Muscle of arm (tissue), 14 donors: ENCODE measurements at places on chromosomes 13 and 19.

DNA sequence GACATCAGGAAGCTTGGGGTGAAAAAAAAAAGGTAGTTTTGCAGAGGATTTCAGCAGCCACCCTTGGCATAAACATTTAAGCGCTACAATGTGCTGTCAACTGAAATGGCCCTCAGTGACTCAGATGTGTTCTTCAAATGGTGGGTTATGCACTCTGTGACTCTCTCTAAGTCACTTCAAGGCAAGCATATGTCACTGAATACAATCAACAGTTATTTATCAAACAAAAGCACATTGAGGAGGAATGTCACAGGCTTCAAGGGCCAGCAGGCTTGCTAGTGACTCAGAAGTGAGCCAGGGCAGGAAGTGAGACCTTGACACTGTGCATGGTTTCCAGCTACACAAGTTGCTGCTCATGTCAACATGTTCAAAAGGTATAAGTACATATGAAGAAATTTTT is 523.7 kb upstream of the HTR2A start:
- DNase-seq: no peak

GRCh38 chr13:73549717-73550116 is 490.9 kb downstream of the KLF5 start:
- DNase-seq: no peak

GRCh38 chr19:34232566-34233481 is 21.5 kb upstream of the GARRE1 start:
- DNase-seq: no peak

DNA sequence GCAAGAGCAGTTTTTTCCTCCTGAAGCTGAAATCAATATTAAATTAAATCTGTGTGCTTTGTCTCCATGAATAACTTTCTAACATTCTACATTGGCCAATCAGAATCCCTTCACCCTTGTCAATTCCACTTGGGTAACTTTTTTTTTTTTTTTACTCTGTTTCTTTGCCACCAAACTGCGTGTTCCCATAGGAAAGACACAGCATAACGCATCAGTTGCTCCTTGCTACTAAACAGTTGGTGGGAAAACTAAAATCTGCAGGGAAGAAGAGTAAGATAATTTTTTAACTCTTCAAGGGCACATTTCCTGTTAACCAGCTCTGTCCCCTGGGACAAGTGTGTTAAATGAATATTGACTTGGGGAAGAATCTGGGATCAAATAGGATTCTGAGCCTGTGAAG is 113.3 kb upstream of the SERP2 start:
- DNase-seq: no peak

- no peak for DNase-seq
These were observed 6.6 kb downstream of the EPS8L1 start for GRCh38 chr19:55082020-55082851.

- no peak for DNase-seq
These were observed 450 bp downstream of the NDUFA11 start for GRCh38 chr19:5903056-5903623.

DNA sequence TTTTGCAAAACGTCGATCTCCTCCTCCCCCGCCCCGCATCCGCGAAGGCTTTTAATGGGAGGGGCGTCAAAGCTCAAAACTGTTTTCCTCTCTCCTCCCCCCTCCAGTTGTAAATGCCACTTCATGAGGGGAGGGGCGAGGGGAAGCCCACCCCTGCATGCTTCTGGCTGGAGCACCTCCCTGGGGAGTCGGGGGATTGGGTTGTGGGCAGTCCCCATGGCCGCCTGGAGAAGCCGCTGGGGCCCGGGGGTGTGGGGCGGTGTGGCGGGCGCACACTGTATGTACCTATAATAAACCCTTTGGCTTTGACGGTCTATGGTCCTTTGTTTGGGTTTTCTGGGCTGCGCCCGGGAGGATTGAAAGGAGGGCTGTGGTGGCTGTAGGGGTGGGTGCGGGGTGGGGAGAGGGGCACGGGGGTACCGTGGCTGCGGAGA is 505 bp upstream of the SHKBP1 start:
- DNase-seq: no peak
